ENCODE measurements at places on chromosomes 3 and 15.

GRCh38 chr3:192953926-192954325 lies 36.3 kb upstream of the MB21D2 start:
- DNase-seq, result no peak

DNA sequence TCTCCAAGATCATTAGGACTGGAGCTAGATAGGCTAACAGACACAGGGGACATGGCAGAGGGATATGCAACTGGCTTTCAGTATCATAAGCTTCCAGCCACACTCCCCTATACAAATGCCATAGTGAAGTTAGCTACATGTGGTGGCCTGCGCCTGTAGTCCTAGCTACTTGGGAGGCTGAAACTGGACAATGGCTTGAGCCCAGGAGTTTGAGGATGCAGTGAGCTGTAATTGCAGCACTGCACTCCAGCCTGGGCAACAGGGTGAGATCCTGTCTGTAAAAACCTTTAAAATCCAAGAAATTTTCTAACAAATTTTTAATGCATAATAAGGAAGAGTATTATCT lies 37.3 kb downstream of the DLG1 start:
- no peak for DNase-seq

DNA sequence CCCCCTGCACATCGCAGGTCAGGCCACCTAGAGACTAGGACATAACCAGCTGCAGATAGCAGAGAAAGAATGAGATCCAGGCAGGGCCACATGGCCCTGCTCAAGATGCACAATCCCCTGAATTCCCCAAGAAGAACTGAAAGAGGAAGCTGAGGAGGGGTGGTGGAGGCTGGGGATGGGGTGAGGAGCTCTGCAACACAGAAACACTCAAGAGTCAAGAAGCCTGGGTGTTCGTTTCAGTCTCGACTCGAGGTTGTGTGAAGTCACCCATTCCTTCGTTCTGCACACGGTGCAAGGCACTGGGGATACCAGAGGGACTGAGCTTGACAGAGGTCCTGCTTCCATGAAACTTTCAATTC lies 62.0 kb downstream of the TLE3 start:
- peak; percentile 48 for DNase-seq

DNA sequence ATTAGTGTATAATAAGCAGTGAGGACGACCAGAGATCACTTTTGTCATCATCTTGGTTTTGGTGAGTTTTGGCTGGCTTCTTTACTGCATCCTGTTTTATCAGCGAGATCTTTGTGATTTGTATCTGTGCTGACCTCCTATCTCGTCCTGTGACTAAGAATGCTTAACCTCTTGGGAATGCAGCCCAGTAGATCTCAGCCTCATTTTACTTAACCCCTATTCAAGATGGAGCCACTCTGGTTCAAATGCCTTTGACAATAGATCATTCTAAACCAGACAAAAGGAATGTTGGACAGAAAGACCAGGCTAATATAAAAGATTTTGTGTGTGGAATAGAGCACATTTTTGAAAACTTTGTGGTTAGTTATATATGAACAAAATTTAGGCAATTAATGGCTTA lies 618.5 kb upstream of the BCHE start:
- DNase-seq, result no peak

GRCh38 chr3:74469151-74469550 lies 145.3 kb downstream of the CNTN3 start:
- DNase-seq, result no peak

GRCh38 chr15:81323559-81323943 lies 390 bp downstream of the STARD5 start:
- no peak for DNase-seq

- DNase-seq, result no peak
Observed at GRCh38 chr3:112041321-112041720, 6.8 kb downstream of the TMPRSS7 start.

DNA sequence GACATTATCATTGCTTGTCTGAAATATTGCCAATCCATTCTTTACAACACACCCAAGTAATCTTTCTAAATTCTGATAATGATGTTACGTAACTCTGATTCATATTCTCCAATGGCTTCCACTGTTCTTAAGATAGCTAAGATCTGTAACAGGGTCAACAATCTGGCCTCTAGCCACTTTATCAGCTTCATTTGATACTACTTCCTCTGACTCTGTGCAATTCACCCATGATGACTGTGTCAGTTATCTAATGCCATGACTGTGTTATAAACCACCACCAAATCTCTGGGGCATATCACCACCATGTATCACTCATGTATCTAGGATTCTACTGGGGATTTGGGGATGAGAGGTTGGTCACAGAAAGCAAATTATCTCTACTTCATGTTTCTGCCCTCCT lies 44.0 kb downstream of the CD200 start:
- no peak for DNase-seq

Measured in memory B cell (primary cell).